ENCODE measurements at places on chromosomes 5 and 9. TPM values are rescaled to one million over a fixed set of nuclear protein-coding genes. Genes with fewer than 3 reads are reported as not detected.

The PHF24 gene
- 0.09 TPM for total RNA-seq

The FAXDC2 gene
- not detected for total RNA-seq

DNA sequence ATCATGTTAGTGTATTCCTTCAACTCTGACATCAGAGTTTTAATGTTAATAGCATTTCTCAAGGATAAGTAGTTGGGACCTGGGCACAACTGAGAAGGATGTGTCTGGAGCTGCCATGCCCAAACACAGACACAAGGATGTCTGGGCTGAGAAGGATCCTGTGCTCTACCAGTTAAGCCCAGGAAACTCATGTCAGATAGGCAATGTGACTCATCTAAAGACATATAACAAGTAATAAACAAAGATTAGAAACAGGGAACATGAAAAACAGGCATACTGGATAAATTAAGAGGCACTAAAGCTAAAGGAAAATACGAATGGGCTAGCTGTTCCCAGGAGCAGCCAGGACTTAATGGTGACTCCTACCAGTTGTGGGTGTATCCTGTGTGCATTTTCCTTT lies 9.1 kb upstream of the EGFLAM start:
- H3K36me3 ChIP-seq, result no peaks in the 10 kb centered on the region
- H3K27me3 ChIP-seq, result peaks cover 25% of the 10 kb centered on the region
- H3K27ac ChIP-seq, result no peak overlapping the region
- no peak for DNase-seq
- H3K4me3 ChIP-seq, result no peak overlapping the region
- H3K4me1 ChIP-seq, result no peaks in the 10 kb centered on the region

GRCh38 chr5:106873568-106873967 lies 797.2 kb downstream of the EFNA5 start:
- H3K27me3 ChIP-seq, result no peaks in the 10 kb centered on the region
- H3K36me3 ChIP-seq, result no peaks in the 10 kb centered on the region
- no peak overlapping the region for H3K4me3 ChIP-seq
- no peak overlapping the region for H3K27ac ChIP-seq
